ENCODE measurements at places on chromosomes 2 and 18.

DNA sequence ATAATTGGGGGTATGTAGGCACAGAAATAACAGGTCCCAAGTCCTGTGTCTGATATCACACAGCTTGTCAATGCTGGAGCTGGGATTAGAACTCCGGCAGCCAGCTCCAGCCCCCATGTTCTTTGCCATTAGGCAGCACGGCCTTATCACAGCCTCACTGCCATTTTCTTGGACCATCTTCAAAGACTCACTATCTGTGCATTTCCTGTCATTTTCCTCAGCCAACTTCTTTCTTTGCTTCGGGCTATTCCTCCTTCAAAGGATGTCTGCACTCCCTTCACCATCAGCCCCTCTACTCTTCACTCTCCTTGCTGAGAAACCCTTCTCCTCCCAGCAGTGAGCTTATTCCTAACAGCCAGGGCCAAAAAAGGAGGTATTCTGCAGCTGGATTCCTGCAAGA is 139.6 kb downstream of the GALNT14 start:
- peak; percentile 44 for DNase-seq

- no peak for DNase-seq
Measured at GRCh38 chr2:240850026-240850425, 18.6 kb upstream of the AGXT start.

DNA sequence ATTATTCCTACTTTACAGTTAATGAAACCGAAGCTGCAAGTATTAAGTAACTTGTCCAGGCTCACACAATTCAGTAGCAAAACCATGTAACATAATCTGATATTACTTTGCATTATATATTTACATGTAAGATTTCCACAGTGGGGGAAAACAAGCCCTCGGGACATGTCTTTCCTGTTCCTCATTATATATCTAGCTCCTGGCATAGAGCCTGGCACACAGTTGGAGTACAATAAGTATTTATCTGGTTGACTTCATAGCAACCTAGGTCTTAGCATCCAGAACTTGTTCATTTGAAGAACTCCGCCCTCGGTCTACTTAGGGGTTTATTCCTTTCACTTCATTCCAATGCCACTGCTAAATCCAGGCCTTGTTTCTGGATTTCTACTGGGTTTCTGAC is 1.6 kb upstream of the RBM45 start:
- DNase-seq: no peak

GRCh38 chr18:42340423-42341009 is 385.5 kb downstream of the PIK3C3 start:
- DNase-seq: no peak

DNA sequence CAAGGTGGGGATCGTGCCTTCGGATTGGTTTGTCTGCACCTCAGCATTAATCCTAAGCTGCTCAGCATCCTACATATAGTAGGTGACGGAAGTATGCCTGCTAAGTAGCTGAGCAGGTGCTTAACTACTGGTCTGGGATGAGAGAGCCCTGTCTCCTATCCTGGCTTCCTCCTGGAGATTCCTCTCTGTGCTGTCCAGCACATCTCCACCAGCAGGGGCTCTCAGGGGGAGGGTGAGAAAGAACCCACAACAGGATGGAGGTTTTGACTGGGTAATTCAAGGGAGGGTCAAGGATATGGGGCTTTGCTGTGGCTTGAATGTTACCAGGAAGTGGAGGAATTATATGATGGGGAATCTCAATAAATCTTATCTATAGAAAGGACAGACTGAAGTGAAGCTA is 45.4 kb upstream of the KIF5C start:
- no peak for DNase-seq

DNA sequence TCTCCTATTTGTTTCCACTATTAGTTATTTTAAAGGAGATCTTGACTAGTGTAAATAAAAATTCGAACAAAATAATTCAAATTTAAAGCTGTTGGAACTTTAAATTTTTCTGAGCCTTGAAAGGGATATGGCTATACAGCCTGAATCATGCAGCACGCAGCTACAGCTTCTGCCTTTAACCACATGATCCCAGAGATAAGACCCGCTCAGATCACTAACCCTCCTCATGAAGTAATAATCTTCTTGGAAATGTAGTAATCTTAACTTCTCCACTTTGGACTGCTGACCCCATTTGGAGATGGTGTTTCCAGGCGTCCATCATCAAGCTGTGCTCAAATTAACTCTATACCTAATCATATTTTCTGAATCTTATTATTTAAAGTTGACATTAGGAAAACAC is 336.6 kb downstream of the DSC3 start:
- no peak for DNase-seq

GRCh38 chr2:10347562-10347948 is 44.9 kb downstream of the HPCAL1 start:
- no peak for DNase-seq

GRCh38 chr2:38394041-38394440 is 17.0 kb upstream of the ATL2 start:
- DNase-seq: no peak

DNA sequence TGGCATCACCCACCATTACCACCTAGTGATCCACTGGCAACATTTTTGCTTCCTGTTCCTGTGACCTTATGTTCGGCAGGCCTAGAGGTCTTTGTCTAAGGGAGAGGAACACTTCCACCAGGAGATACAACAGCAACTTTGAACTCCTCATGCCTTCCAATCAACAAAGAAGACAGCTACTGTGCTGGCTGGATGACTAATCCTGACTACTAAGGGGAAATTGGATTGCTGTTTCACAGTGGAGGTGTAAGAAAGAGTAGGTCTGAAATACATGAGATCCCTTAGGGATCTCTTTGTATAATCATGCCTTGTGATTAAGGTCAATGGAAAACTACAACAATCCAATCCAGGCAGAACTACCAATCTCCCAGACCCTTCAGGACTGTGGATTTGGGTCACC is 45.2 kb downstream of the EIF2AK3 start:
- DNase-seq: no peak

GRCh38 chr2:40101131-40101575 is 322.1 kb upstream of the THUMPD2 start:
- DNase-seq: no peak

- DNase-seq: no peak
Measured at GRCh38 chr2:236526455-236527158, 43.0 kb upstream of the ACKR3 start.

GRCh38 chr2:53768242-53768542 is 588 bp downstream of the CHAC2 start:
- no peak for DNase-seq

- no peak for DNase-seq
Measured at GRCh38 chr18:47519706-47520105, 268.2 kb upstream of the SKOR2 start.

- DNase-seq: no peak
Measured at GRCh38 chr2:218645126-218645525, 14.3 kb downstream of the ZNF142 start.

GRCh38 chr18:74479486-74480148 is 16.5 kb upstream of the CNDP2 start:
- no peak for DNase-seq

GRCh38 chr2:54122171-54122935 is 6.9 kb downstream of the ACYP2 start:
- DNase-seq: no peak

GRCh38 chr18:13403786-13404549 is 185.4 kb downstream of the LDLRAD4 start:
- no peak for DNase-seq

DNA sequence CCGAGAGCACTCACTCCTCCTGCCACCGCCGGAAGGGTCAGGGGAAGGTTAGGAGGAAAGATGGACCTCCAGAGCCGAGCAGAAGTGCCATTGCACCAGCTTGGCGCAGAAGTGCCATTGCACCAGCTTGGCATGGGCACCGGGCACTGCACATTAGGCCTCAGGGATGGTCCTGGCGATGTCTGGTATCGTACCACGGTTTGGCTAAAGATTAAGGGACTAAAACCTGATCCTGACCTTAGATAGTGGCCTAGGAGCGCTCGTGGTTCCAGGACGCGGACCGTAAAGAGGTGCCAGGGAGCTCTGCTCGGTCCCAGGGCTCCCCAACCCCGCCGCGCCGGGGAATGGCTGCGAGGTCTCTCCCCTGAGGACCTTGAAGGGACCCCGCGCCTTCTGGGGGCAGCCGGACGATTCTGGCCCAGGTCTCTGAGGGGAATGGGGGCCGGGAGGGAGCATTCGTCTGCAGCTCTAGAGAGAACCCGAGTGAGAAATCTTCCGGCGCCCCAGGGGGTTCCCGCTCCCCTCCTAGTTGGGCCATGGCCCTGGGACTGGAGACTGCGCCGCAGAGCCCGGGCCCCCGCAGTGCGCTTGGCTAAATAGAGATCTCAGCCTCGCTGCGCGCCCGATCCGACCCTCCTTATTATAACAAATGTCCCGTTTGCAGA is 1.8 kb downstream of the PAX8 start:
- DNase-seq: peak; percentile 77

DNA sequence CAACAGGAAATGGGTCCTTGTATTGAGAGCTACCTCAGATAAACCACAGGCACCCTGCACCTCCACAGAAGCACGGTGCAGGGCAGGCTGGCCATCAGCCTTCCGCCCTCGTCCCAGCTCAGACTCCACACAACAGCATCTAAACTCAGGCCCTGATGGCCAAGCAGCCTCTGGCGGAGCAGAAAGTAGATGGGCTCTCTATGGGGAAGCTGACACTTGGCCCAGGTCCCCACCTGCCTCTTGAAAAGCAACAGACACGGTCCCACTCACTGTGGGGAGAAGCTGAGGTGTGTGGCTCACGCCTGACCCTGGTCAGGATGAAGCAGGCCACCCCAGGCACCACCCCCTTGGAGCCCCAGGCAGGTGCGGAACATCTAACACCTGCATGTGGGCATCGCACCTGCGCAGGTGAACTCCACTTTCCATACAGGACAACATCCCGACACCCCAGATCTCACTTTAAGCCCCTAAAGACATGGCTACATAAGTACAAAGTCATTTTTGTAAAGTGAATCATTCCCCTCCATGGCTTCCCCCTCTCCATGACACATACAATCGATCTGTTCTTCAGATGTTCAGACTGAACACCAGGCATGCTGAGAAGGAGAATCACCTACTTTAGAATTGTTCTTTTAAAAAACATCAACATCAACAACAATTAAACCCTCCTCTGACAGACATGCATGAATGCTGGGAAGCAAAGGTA is 208.4 kb downstream of the ZBTB7C start:
- no peak for DNase-seq

Data from posterior vena cava (tissue), 2 donors.